Astrocyte of the spinal cord (primary cell): ENCODE measurements at places on chromosomes 12 and 14.

DNA sequence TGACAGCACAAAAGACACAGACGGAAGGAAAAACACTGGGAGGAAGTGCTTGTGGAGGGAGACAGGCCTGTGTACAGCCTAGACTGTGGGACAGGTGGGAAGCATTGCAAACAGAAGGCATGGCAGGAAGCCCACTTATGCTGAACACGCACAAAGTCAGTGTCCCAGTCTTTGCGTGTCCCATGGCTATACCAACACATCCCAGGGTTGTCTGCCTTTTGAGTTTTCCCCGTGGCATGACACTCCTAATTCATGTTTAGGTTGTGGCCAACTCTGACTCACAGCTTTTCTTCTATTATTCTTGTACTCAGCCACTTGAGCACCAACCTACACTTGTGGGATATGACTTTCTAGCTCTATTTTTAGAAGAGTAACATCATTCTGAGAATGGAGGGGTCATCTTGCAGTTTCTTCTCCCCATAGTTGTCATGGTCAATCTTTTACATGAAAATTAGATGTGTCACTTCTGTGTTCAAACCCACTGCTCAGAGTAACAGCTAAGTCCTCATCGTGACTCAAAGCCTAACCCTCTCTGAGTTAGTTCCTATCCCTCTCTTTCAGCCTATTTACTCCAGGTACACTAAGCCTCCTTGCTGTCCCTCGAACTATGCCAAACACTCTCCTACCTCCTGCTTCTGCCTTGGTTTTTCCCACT, 27.5 kb upstream of the JPH4 start:
- no peak for DNase-seq

- no peak for DNase-seq
These were observed 65.7 kb downstream of the TMX1 start for GRCh38 chr14:51305751-51306150.

GRCh38 chr12:106941481-106942156, 14.1 kb upstream of the TMEM263 start:
- no peak for DNase-seq

GRCh38 chr12:52207895-52208294, 16.1 kb upstream of the KRT80 start:
- DNase-seq = peak; percentile 55

DNA sequence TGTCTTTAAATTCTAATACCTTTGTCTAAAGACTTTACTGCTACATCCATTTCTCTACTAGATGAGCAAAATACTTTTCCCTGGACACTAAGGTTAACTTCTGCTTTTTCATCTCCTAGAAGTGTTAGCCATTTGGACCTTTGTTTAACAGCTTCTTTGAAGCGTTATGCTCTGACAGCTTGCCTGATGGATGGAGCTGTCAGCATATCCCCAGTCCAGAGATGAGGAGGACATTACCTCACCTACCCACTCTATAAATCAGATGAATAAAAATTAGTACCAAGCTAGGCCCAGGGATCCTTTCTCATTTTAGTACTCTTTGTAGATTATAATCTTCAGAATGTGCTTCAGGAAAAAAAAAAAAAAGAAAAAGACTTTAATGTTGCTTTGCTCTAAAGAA, 222.7 kb downstream of the PELI2 start:
- no peak for DNase-seq

DNA sequence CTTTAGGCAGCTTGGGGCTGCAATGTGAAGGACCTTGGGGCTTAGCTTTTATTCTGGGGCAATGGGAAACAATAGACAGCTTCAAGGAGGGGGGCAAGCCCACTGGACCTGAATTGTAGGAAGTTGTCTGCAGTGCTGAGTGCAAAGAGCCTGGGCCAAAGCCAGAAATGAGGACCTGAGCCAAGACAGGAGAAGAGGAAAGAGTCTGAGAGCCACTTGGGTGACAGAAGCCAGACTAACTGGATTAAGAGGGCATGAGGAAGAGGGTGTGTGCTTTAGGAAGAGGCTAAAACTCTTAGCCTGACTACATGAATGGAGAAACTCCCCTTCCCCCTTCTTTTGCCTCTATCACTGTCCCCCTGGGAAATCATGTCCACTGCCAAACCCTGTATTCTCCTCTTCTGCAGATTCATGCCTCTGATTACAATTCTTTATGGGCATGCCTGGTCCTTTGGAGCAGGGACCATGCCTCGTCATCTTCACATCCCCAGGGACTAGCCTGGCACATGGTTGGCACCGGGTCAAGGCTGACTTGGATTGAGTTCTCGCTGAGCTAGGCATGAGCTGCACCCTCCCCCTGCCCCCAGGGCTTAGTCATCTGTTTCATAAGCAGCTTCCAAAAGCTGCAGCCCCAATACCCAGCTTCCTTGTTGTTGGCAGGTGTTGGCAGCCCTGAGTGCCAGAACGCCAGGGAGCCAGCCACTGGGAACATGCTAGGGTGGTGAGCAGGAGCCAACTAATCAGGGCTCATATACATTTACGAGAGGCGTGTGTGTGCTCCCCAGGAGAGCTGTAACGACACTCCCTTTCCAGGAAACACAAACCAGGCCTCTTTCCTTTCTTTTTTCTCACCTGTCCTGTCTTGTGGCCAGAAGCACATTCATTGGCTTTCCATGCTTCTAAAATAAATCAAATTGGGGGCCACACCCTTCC, 27.7 kb upstream of the JDP2 start:
- DNase-seq = peak; percentile 12

DNA sequence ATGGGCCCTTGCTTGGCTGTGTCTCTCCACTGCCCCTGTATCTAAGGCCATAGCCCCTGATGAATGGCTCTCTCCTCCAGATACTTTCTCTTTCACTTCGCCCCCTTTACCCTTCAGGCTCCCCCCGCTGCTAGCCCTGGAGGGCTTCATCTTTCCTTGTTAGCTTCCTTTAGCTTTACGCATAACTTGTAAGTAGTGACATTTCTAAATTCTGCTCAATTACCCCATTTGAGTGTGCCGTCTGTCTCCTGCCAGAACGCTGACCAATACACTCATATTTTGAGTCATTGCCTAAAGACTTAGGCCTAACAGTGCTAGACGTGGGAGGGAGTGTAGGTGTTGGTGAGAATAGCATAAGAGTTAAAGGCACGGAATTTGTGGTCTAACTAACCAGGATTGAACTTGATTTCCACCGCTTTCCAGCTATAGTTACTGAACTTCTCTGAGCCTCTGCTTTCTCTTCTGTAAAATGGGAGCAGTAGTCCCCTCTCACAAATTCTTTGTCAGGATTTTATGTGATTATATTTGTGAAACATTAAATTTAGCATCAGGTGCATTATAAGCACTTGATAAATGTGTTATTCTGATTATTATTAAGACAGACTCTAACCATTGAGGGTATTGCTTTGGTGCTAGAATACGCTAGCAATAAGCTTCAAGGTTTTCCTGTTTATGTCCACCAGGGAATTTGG, 129.3 kb downstream of the ZFP36L1 start:
- peak; percentile 77 for DNase-seq

GRCh38 chr12:80173083-80173864, 73.9 kb downstream of the OTOGL start:
- no peak for DNase-seq

DNA sequence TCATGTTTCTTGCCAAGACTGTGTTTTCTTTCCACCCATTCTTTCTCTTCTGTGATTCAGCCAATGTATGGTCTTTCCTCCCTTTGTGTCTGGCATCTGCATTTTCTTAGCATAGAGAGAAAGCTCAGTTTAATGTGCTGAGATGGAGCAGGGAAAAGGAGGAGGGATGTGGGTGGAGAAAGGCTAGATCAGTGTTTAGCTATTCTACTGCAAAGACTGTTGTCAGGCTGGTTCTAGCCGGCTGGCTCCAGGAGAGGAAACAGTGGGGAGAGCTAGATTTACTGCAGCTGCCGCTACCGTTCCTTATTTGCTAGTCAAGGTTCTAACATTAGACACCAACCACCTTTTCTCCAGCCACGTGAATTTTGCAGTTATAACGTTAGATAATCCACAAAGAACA, 5.2 kb upstream of the RIMKLB start:
- peak; percentile 76 for DNase-seq

GRCh38 chr12:2648406-2648805, 146.4 kb upstream of the FKBP4 start:
- DNase-seq = no peak

- DNase-seq = peak; percentile 14
These were observed 196.2 kb upstream of the ALG10 start for GRCh38 chr12:33825986-33826602.

- DNase-seq = no peak
These were observed 198.6 kb downstream of the CCDC91 start for GRCh38 chr12:28388879-28389278.

DNA sequence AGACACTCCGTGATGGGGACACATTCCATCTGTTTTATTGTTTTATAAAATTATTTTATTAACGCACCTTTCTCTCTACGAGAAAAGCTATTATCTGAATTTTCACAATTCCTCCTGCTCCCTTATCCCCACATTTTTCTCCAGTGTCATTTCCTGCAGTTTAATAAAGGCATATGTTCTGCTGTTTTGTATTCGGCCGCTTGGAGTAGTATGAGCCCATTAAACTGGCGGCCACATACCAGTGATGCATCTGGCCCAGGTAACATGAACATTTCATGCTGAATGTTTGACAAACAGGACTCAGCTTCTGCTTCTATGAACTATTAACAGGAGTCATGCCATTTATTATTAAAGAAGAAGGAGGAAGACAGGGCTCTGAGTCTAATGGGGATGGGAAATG, 511.0 kb downstream of the TMEM121 start:
- no peak for DNase-seq

DNA sequence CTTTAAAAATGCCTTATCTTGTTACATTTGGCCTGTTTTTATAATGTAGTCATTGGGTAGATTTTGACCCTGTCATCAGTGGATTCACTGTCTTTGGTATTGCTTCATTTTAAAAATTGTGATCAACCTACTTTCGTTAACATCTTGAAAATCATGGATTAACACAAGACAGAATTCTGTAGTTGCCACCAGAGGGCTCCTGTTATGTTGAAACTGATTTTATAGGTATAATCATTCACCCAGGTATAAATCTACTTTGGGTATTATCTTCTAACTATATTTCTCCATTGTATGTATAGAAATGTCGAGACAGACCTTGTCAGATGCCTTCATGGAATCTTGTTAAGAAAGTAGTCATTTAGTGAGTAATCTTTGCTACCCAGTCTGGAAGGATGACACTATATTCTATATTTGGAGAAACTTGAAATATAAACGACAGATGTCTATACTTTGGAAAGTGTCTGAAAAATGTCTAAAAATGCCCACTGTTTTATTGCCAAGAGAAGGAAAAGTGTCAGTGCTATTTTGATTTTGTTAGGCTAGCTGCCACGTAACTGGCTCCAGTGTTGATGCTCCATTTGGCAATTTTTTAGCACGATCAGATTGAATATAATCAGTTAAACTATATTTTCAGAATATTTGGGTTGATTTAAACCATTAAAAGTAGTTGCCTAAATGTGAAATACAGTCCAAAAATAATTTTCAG, 129.4 kb downstream of the PELI2 start:
- DNase-seq = peak; percentile 33

GRCh38 chr12:122864894-122865253, 29.6 kb downstream of the HIP1R start:
- DNase-seq = no peak

GRCh38 chr14:59406454-59407245, 58.5 kb downstream of the GPR135 start:
- DNase-seq = peak; percentile 51

GRCh38 chr12:108608616-108609015, 10.7 kb upstream of the TMEM119 start:
- no peak for DNase-seq

DNA sequence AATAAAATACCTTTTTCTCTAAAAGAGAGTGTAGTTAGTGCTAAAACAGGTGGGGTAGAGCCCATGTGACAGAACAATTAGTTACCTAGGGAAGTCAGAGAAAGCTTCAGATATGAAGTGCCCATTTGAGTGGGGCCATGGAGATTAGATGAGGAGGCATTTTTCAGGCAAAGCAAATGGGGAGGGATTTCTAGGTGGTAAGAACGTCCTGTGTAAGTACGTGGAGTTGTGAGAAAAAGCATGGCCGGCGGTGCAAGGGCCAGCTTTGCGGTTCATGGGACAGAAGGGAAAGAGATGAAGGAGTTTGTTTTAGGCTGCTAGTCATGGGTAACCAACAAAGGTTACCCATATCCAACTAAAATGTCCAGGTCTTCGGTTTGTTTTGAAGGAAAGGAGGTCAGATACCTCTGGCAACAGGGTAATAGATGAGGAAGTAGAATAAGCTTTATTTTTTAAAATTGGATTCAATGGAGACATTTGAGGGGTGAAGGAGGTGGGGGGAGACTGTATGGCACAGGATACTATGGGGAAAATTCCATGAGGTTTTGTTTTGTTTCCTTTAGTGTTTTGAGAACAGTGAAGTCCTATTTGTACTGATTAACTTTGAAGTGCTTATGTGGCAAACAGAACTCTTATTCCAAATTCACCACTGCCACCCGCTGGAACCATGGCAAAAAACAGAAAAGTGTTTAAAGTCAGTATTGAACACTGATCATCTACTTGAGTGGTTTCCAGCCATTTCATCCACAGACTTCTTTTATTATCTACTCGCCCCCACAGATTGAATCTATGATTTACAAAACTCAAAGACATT, 10.0 kb upstream of the SNRPF start:
- peak; percentile 55 for DNase-seq

GRCh38 chr12:70319605-70320004, 46.5 kb upstream of the KCNMB4 start:
- DNase-seq = no peak

DNA sequence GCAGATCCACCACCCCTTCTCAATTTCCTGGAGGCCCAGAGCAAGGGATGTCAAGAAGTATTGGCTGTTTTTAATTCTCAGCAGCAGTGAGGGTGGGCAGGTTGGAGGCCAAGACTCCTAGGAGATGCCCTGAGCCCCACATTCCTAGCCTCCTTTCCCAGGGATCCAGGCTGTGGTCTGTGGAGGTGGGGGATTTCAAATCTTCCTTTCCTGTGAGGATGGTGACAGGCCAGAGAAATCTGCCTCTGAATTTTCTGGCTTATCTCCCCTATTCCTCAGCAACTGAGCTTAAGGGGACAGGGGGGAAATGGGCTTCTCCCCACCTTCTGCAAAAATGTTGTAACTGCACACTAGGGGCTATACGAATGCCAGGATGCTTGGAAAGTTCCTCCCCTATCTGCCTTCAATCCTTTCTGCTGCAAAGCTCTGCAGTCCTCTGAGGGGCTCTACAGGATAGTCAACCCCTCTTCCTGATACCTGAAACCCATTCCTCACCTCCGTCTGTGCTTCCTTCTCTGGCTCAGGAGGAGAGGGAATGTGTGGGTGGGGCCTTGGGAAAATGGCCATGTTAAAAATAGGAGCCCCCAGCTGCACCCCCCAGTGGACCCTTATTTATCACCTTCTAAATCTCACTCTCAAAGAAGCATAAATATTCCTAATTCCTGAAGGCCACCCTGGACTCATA, 6.6 kb downstream of the GPR84 start:
- no peak for DNase-seq

DNA sequence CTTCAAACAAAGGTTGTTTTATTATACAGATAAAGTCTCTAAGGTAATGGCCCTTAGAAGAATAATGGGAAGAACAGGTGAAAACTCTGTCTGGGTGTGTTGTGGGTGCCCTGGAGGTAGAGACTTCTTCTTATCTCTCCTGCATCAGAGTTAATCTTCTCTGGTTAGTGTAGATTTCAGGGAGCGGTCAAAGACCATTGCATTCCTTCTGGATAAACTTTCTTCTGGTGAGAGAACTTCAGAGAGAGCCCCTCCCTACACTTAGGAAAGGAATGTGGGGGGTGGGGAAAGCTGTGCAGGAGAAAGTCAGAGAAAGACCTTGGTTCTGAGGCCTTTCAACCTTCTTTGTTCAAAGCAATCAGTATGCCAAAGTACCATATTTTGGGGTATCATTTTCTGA, 658.5 kb downstream of the DIO2 start:
- DNase-seq = no peak
